ENCODE measurements at places on chromosomes 2 and 18. TPM values are rescaled to one million over a fixed set of nuclear protein-coding genes. Genes with fewer than 3 reads are reported as not detected.

GRCh38 chr2:39515273-39515896 is 78.3 kb upstream of the MAP4K3 start:
- no peak for DNase-seq

DNA sequence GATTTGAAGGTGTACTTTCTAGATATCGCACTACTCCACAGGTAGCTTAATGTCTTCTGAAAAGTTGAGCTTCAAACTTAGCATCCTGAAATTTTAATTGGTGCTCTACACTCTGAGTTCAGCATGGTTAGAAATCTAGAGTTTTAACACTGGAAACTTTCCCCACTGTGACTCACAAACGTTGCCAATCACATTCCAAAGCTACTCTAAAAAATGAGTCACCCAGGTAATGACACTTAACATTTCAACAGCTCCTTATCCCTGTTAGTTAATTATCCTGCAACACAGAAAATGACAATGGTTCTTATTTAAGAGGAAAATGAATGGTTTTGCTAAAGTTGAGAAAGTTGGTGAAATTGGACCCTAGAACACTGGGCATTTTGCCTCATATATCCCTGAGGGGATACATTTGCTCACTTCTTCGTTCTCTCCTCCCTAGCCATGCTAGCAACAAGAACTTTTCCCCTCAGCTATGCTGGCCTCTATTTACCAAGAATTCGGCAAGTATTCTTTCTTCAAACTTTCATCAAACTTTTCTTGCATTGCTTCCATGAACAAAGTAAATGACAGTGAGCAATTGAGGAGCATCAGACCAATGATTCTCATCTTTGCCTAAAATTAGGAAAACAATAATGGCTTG is 1024.1 kb upstream of the KLHL29 start:
- no peak for DNase-seq

DNA sequence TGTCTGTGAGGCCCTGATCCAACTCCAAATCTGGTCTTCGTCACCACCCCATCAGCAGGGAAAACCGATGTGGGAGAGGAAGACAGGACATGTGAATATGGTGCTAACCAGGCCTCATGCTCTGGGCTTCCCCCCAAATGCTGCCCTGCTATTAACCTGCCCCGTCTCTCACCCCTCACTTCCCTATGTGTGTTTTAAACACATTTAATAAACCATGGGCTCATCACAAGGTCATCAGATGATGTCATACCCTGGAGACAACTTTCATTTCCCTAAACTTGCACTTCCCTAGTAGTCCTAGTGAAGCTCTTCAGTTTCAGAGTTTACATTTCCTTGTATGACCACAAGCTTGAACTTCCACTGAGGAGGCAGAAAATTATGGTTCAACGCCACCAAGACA is 49.9 kb downstream of the CD8B2 start:
- no peak for DNase-seq

GRCh38 chr2:18232731-18233438 is 327.6 kb downstream of the RDH14 start:
- DNase-seq, result no peak

DNA sequence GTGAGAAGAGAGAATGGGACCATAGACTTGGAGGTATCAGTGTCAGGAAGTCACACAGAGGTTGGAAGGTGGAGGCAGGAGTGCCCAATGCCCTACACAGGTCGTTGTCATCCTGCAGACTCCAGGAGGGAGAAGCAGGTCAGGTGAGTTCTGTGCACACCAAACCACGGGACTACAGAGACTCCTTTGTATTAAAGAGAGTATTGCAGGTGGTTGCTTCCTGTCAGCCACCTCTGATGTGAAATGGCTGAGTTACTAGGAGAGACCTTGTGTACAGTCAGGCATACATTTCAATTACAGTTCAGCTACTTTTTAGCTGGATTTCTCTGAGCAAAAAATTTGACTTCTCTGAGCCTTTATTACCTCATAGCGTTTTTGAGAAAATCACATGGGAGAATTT is 51.6 kb downstream of the SPP2 start:
- DNase-seq, result no peak

DNA sequence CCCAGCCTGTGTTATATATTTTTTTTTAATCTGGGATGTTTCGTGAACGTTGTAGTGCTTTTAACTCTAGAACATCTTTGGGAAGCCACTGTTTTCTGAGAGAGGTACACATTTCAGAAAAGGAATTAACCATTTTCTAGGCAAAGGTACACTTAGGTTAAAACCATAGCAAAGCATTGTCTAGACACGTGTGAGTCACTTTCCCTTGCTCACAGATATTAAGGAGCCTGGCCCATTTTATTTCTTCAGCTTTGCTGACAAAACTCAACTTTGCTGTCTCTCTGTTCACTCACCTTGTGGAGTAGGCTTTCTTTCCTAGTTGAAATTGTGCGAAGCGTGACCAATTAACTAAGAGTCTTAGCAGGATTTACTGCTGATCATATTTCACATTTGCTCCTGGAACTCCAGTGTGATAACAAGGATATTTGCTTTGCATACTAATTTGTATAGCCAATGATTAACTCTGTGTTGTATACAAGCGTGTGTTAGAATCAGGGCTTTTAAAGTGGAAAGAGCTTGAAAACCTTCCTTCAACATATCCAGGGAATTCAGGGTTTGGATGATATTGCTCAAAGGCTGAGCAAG is 215.0 kb upstream of the AGAP1 start:
- DNase-seq, result peak; percentile 32

- peak; percentile 65 for DNase-seq
These were observed 214.2 kb downstream of the SOCS6 start for GRCh38 chr18:70503060-70503459.

GRCh38 chr2:239751679-239752355 is 273.3 kb downstream of the NDUFA10 start:
- DNase-seq, result no peak

Gene AMER3
- total RNA-seq, result not detected

Gene MOGAT1
- not detected for total RNA-seq

Gene ANKRD39
- total RNA-seq, result 21.0 TPM

Data from A673 (cell line).